ENCODE measurements at places on chromosomes 16 and 17.

DNA sequence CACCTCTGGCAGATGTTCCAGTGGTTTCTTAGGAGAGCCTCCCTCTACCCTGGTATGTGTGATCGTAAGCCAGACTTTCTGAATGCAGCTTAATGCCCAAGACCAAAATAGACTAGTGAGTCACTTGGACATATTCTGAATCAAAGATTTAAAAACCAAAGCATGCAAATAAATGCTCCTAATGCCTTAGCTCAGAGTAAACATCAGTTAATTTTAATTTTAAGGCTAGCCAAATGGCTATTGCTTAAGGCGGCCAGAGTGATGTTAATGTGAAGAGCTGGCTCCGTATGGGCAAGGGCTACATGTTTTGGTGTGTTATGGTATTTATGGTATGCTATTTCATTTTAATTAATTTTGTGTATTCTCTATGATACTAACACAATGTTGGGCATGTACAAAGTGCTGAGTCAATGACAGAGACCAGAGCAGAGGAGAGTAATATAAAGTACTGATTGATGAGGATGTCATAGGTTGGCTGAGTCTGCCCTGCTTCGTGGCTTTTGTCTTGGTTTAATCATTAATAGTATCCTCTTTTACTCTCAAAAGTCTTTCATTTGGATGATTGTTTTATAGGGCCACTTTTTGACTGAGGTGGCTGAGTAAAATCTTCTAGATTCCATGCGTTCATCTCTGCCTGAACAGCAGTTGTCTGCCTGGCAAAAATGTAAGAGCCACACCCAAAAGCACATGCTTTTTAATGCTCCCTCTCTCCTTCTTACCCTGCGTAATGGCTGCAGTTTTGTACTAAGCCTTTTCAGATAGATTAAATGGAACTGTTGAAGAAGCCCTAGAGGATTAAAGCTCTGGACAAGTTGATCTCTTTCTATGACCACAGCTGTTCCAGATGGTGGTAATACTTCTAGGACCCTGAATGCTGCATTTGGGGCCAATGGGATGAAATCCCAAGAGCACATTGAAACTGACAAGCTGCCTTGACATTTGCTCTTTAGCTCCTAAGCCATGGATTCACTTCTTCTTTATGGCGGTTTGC lies 59.6 kb downstream of the MAP2K6 start:
- DNase-seq, result no peak

DNA sequence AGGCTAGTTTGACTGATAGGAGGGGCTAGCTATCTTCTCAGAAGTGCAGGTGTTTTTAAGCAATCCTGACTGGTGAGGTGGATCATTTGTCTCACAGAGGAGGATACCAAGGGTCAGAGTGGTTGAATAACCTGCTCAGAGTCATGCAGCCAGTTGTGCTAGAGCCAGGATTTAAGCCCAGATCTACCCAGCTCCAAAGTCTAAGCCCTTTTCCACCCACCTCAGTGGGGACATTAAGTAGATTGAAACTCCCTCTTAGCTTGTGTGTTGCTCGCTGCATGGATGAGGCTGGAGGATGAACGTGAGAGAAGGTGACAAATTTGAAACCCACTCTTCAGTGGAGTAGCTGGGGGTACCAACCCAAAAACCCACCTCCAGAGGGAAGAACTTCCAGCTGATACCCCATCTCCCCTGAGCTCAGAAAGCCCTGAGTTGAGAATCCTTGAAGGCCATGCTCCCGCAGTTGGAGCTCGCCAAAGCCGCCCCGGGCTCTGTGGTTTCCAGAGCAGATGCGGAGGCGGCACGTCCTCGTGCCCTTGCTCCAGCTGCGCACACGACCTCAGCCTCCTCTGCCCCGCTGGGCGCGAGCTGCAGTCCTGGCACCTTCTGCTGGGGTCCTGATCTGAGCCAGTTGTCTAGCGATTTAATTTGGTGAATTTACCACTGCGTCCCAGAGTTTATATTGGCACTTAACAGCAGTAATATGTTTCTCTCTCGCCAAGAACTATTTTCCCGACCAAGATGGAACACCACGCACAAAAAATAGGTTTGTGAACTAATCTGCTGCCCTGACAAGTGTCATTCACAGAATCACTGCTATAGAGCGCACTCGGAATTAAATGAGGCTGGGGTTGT lies 159.5 kb downstream of the CCDC182 start:
- DNase-seq, result no peak

GRCh38 chr17:60361889-60362288 lies 30.0 kb downstream of the USP32 start:
- DNase-seq, result no peak

DNA sequence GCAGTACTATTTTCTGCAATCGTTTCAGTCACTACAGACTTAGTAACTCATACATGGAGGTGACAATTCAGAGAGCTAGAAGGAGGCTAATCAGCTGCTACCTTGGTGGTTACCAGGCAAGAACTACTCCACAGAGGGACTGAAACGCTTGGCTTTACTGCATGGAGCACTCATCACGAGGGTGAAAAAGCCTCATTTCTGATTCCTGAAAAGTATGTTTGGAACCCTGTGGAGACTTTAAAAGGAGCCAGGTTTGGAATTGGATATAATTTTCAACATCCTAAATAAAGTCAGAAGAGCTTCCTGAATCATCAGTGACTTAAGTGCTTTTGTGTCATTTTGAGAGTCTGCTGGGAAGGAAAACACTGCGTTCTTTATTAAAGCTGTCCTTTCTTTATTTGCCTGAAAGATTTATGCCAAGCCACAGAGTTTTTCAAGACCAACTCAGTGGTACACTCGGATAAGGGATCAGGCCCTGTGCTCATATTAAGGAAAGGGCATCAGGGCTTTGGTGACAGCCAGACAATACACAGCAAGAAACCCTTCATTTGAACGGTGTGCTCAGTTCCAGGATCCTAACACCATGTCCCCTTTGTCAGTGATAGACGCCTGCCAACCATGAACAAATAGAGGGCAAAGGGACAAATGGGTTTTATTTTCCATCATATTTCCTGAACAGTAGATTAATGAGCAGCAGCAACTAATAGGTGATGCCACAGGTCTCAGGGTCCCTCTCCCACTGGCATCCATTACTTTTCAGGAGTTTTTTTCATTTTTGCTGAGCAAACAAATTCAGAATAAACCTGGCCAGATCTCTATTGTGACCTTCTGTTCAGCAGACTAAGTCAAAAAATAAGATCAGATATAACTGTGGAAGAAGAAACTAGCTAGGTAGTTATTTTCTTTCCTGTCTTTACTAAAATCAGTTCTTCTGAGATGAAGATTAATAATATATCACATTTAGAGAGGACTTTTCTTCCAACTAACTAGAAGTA lies 80.5 kb upstream of the CLEC18B start:
- DNase-seq, result no peak

DNA sequence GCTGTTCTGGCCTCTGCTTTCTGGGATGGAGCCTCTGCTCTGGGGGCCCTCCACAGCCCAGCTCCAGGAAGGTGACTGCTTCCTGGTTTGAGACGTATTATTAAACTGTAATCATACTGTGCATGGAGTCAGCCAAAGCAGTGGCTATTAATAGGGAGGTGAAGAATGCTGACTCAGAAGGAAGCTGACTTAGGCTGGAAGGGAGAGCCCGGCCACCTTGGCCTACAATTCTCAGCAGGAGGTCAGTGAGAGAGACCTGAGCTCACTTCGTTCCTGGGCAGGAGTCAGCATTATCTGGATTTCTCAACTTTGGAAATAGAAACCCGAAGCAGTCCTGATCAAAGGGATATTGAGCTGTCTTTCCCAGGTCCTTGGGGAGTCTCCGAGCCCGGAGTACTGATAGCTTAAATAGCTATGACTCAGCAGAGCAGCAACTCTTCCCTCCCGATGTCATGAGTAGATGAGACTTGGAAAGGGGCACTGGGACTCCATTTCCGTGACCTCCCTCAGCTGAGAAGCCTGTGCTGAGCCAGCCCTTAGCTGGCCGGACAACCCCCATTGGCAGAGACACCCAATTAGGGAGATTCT lies 91.8 kb downstream of the YPEL2 start:
- DNase-seq, result no peak

GRCh38 chr17:67733449-67733848 lies 15.7 kb downstream of the NOL11 start:
- DNase-seq, result no peak

- no peak for DNase-seq
Observed at GRCh38 chr17:22217135-22217534, 524.8 kb downstream of the KCNJ18 start.

DNA sequence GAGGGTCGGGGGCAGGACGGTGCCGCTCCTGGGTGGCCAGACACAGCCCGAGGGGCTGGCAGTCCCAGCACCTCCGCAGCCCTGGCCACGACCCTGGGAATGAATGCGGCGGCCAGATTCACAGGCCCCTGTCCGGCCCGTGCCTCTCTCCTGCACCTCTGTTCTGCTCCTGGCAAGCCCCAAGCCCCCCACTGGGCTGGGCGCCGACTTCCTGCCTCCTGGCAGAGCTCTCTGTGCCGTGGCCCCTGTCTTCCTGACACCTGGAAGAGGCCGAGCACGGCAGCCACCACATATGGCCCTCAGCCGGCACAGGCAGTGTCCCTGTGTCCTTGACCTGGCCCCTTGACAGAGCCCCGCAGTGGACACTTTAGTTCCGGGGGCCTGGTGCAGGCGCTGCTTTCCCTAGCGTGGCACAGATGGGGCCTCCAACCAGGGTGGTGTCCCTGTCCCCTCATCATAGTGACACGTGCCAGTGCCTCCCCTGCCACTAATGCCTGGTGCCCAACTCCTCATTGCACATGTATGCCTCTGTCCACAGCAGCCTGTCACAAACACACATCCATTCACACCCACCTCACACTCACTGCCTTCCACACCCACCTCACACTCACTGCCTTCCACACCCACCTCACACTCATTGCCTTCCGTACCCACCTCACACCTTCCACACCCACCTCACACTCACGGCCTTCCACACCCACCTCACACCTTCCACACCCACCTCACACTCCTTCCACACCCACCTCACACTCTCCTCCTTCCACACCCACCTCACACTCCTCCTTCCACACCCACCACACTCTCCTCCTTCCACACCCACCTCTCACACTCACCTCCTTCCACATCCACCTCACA lies 110.6 kb upstream of the PLCG2 start:
- DNase-seq, result no peak

DNA sequence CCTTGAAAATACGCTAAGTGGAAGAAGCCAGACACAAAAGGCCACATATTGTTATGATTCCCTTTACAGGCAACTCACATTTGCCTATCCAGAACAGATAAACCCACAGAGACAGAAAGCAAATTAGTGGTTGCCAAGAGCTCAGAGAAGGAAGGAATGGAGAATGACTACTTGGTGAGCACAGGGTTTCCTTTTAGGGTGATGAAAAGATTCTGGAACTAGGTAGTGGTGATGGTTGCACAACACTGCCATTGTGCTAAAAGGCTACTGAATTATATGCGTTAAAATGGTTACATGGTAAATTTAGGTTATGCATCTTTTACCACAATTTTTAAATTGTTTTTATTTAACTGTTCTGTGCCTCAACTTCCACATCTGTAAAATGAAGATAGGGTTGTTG lies 4.4 kb downstream of the COPRS start:
- no peak for DNase-seq

DNA sequence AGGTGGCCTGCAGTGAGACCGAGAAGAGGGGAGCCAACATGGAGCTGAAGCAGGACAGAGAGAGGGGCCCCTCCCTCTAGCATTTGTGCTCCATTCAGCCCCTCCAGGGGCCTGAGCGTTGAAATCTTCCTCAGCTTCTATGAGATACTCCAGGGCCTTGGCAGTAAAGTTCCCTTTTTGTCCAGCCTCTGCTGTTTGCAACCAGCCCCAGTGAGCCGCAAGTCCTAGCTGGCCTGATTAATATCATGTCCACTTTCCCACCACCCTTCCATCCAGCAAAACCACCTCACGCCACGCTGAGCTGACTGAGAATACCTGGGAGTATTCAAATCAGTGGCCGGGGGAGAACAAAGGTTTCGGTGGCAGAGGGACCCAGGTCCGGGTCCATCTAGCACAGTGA lies 11.7 kb upstream of the RPH3AL start:
- no peak for DNase-seq

DNA sequence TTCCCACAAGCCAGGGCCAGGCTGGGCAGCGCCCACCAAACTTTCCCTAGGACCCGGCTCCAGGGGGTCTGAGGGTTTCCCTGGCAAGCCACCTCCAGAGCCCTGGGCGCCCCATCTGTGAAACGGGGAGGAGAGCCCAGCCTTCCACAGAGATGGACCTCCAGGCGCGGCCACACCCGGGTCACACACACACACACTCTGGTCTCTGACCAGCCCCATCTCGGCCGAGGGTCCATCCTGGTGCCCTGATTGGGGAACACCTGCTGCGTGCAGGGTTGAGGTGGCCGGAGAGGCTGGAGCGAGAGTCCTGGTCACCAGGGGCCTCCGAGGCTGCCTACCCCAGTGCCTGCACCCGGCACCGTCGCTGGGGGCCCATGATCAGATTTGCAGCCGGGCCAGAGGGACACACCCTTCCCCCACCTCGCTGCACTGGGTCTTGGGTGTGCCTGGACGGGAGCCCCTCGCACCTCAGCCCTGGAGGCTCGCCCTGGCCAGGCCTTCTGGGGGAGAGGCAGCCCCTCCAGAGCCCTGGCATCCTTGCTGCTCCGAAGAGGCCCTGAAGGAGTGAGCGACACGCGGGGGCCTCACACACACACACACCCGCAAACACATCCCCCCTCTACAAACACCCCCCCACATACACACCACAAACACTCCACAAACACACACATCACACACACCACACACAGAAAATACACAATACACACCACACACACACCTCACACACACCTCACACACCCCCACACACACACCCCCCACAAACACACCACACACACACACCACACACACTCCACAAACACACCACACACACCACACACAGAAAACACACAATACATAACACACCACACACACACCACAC lies 29.7 kb downstream of the SLC25A10 start:
- DNase-seq, result no peak

GRCh38 chr17:9671559-9671958 lies 26.2 kb downstream of the USP43 start:
- DNase-seq, result no peak

DNA sequence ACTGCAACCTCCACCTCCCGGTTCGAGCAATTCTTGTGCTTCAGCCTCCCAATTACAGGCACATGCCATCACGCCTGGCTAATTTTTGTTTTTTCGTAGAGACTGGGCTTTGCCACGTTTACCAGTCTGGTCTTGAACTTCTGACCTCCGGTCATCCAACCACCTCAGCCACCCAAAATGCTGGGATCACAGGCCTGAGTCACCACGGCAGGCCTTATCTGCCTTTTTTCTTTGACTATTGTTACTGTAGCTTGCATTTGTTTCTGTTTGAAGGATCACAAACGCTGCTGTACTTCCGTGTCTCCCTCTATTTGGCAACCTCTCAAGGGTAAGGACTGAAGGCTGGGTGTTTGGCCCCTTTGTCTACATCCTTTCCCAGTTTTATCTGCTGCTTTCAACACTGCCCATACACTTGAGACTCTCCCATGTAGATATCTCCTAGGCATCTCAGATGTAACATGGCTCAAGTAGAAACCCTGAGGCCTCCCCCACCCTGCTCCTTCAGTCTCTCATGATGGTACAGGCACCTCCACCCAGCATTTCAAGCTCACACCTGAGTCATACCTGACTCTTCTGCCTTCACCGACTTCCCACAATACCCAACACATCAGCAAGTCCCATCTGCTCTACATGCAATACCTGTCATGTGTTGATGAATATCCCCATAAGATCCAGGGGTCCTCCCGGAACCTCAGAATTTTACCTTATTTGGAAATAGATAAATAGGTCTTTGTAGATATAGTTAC lies 219.0 kb downstream of the CPPED1 start:
- no peak for DNase-seq

Data from activated T-helper 1 cell treated with Interleukin-2 at 50 U/mL for 16 hours (primary cell).